ENCODE measurements at places on chromosomes 6 and 20.

DNA sequence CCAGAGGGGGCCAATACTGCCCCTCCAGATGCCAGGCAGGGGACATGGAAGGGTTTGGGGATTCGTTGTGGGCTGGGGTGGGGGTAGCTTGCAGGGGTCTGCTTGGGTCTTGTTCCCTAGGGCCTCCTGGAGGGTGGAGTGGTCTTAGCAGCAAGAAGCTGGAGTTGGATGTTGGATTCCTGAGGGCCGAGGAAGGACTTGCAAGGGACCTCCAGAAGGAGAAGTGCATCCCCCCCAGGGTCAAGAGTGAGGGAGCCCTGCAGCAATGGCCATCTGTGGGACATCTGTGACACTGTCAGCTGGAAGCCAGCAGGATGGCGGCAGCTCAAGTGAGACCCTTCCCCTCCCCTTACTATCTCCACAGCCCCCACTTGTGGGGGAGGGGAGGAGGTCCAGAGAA is 25.4 kb upstream of the CCN5 start:
- no peak for DNase-seq

- no peak for DNase-seq
These were observed 9.6 kb upstream of the SAPCD1 start for GRCh38 chr6:31752739-31753319.

DNA sequence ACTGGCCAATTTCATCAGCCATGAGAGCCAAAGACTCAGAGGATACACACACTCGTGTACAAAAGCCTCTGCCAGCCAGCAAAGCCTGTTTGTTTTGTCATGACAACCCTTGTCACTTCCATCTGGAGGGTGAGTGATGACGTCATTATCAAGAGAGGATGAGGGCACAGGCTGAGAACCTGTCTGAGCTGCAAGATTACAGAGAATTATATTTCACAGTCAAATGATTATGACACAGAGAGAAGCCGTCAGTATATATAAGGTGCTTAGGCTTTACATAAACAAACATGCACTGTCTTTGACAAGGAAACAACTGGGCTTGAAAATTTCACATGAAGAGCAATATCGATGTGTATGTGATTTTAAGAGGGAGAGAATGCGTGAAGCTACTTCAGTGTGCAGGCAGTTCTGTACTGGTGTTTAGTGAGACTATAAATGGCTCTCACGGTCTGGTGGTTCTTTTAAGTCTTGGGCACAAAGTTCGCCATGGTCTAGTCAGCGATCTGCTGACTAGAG is 36.5 kb upstream of the BCLAF1 start:
- DNase-seq, result no peak

- peak; percentile 89 for DNase-seq
These were observed 119.7 kb upstream of the ZNF184 start for GRCh38 chr6:27592481-27593199.

- DNase-seq, result no peak
These were observed 6.7 kb downstream of the PSMA7 start for GRCh38 chr20:62136283-62137091.

GRCh38 chr6:106225581-106225980 is 100.0 kb downstream of the ATG5 start:
- no peak for DNase-seq

DNA sequence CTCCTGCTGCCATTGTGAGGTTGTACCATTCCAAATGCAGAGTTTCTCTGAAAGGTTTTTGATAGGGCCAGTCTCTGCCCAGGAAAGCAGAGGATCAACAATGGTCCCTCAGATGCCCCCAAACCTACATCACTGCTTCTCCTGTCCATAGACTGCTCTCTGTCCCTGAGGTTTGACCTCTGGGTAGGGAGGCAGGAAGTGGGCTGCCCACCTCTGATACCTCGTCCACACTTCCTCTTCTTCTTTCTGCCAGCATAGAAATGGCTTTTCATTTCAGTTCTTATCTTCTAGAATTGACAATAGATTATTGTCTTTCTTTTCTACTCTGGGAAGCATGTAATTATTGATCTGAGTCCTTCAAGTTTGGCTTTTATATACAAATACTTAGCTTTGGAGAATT is 170.6 kb downstream of the TRMT11 start:
- DNase-seq, result no peak

DNA sequence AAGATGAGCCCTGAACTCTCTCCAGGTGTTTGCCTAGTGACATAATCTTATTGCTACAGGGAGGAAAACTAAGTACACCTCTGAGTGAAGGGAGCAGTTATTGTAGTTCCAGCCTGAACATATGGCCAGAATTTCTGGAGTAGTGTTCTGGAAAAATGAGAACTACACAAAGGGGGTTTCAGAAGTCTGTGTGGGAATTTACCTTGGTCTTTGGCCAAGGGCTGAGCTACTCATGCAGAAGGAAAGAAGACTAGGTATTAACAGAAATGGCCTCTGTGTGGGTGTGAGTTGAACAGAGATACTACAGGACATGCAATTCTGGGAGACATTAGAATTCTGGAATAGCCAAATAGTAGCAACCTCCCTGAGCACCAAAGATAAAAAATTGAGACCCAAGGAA is 1009.7 kb upstream of the GJE1 start:
- no peak for DNase-seq

DNA sequence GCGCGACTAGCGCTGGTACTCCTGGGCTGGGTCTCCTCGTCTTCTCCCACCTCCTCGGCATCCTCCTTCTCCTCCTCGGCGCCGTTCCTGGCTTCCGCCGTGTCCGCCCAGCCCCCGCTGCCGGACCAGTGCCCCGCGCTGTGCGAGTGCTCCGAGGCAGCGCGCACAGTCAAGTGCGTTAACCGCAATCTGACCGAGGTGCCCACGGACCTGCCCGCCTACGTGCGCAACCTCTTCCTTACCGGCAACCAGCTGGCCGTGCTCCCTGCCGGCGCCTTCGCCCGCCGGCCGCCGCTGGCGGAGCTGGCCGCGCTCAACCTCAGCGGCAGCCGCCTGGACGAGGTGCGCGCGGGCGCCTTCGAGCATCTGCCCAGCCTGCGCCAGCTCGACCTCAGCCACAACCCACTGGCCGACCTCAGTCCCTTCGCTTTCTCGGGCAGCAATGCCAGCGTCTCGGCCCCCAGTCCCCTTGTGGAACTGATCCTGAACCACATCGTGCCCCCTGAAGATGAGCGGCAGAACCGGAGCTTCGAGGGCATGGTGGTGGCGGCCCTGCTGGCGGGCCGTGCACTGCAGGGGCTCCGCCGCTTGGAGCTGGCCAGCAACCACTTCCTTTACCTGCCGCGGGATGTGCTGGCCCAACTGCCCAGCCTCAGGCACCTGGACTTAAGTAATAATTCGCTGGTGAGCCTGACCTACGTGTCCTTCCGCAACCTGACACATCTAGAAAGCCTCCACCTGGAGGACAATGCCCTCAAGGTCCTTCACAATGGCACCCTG is 1.6 kb downstream of the TPBG start:
- no peak for DNase-seq

DNA sequence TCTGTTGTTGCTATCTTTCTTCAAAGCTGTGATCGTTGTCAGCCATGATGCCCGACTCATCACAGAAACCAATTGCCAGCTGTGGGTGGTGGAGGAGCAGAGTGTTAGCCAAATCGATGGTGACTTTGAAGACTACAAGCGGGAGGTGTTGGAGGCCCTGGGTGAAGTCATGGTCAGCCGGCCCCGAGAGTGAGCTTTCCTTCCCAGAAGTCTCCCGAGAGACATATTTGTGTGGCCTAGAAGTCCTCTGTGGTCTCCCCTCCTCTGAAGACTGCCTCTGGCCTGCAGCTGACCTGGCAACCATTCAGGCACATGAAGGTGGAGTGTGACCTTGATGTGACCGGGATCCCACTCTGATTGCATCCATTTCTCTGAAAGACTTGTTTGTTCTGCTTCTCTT is 19.3 kb downstream of the ABCF1 start:
- no peak for DNase-seq

GRCh38 chr6:92977018-92977417 is 442.3 kb downstream of the EPHA7 start:
- no peak for DNase-seq

DNA sequence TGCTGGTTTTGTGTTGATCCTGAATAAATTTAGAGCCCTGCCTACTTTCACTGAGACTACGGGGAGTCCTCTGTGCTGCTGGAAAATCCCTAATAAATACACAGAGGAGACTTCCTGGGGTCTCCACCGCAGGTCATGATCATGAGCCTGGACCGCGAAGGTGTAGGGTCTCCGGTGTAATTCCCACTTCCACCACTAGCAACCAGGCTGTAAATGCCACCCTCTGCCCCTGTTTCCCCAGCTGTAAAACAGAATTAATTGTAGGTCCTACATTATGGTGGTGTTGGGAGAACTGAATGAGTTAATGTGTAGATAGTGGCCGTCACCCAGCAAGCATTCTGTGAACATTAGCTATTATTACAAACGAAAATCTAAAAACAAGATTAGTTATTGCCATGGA is 191.6 kb upstream of the THBS2 start:
- no peak for DNase-seq

DNA sequence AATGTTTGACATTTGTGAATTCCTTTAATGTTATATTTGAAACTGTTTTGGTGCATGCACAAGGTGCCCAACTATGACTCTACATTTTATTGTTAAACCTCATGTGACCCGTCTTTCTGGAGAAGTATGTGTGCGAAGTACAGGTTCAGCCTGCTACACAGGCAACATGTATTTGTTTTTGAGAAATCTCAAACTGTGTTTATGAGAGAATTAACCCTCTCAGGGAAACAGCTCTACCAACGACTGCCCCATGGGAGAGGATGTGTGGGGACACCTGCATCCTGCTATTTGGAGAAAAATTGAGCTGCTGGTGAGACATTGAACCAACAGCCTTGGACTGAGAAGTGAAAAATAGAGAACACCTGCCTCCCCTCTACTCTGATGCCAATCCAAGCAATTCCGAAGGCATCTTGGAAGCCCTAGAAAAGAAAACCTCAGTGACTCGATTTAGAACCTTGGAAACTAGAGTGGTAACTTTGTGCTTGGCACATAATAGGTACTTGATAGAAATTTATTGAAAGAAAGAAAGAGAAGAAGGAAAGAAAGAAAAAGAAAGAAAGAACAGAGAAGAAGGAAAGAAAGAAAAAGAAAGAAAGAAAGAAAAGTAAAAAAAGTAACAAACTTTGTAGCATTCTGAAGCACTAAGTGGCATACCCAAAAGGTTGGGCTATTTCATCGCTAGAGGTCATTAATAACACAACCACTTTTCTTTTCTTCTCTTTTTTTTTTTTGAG is 2.9 kb upstream of the AKAP12 start:
- no peak for DNase-seq

- DNase-seq, result no peak
These were observed 84.7 kb upstream of the MC3R start for GRCh38 chr20:56163806-56164205.

- DNase-seq, result no peak
These were observed 10.3 kb downstream of the KIZ start for GRCh38 chr20:21136015-21136732.

DNA sequence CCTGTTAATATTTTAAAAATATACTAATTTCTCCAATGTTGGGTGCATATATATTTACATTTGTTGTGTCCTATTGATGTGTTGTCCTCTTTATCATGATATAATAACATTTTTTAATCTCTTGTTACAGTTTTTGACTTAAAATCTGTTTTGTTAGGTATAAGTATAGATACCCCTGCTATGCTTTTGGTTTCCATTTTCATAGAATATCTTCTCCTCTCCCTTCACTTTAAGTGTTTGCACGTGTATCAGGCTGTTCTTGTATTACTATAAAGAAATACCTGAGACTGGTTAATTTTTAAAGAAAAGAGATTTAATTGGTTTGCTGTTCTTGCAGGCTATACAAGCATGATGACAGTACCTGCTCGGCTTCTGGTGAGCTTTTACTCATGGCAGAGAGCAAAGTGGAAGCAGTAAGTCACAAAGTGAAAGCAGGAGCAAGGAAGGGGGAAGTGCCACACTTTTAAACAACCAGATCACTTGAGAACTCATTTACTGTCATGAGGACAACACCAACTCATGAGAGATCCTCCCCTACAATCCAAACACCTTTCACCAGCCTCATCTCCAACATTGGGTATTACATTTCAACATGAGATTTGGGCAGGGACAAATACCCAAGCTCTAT is 340.5 kb upstream of the SYNCRIP start:
- DNase-seq, result no peak

GRCh38 chr6:97066056-97066455 is 141.5 kb downstream of the KLHL32 start:
- DNase-seq, result no peak

- DNase-seq, result no peak
These were observed 54.6 kb downstream of the BPIFB1 start for GRCh38 chr20:33337531-33338165.

GRCh38 chr6:42482174-42482573 is 30.4 kb upstream of the TRERF1 start:
- no peak for DNase-seq

GRCh38 chr6:12490904-12491571 is 200.9 kb downstream of the EDN1 start:
- no peak for DNase-seq

DNA sequence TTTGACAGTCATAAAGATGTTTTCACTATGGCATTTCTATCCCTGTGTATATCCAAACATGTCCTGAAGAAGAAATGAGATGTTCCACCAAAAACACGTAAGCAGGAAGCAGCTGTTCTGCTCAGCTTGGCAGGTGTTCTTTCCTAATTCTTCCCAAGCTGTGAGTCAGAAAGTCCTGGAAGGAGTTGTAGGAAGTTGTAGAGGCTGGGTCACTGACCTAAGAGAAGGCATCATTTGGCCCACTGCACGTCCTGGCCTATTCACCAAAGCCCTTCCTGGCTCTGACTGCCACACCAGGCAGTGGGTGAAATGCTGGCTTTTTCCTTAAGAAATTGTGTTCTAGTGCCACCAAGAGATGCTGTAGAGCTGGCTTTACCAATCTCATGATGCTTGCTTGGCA is 40.3 kb downstream of the STX11 start:
- no peak for DNase-seq

GRCh38 chr20:11813106-11813890 is 104.4 kb upstream of the BTBD3 start:
- no peak for DNase-seq

- DNase-seq, result no peak
These were observed 43.4 kb downstream of the QKI start for GRCh38 chr6:163457637-163458561.

DNA sequence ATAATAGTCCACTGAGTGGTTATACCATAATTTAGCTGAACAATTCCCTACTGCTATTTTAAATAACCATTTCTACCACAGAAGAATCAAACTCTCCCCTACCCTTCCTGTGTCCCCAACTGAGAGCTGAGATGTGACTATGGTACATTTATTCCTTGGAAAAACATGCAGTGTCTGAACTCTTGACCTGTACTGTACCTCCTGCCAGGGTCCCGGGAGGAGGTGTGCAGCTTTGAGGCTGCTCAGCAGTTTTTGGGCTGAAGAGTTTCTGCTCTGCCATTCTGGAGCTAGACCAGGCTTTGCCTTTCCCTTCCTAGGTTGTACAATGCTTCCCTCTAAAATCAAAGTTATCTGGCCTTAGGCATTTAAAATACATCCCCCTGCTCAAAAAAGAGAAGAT is 275.1 kb upstream of the SGK1 start:
- DNase-seq, result no peak

DNA sequence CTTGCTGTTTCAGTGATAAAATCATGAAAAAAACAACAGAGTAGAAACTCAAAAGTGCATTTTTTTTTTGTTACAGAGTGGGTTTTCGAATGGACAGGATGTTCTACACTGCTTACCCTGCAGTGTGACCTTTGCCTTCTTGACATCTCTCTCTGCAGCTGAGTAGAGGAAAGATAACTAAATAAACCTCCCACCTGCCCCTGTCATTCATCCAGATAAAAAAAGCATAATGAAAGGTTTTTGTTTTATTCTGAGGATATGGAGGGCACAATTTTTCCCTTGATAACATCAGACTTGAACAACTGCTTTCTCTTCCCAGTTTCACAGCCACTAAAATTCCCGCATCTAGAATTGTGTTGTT is 193.6 kb upstream of the FOXQ1 start:
- DNase-seq, result no peak

Measured in CMK (cell line).